EH (cell line): ENCODE measurements at places on chromosomes 1 and 21.

GRCh38 chr1:14321422-14321821 lies 277.1 kb upstream of the KAZN start:
- DNase-seq = no peak

- DNase-seq = no peak
Measured at GRCh38 chr1:95852483-95853070, 618.6 kb downstream of the RWDD3 start.

DNA sequence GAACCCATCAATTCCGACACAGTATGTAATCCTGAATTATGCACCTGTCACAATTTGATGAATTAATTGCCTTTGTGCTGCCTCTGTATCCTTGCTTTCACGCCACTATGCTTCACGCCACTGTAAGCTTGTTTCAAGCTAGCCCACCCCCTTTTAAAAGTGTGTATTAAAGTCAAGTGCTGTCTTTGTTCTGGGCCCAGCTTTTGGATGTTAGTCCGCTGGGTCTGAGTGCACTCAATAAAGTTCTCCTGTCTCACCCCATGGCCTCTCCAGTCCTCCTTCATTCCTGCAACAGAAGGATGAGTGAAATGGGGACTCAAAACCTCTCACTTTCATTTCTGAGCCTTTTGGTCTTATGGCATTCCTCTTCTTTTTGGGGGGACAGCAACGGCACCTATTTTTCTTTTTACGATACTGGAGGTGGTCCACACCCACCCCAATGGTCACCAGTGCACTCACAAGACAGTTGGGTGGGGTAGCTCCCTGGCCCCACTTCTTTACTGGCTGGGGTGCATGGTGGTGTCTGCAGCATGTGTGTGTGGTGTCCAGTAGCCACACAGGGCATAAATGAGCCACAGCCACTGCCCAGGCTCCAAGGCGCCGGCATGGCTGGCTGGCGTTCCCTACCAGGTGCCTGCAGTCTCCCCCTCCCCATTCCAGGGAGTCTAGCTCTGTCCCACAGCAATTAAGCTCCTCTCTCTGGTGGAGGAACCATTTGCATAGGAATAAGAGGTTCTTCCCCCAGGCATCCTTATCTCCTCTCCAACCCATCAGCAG lies 1.8 kb downstream of the THEM4 start:
- no peak for DNase-seq

DNA sequence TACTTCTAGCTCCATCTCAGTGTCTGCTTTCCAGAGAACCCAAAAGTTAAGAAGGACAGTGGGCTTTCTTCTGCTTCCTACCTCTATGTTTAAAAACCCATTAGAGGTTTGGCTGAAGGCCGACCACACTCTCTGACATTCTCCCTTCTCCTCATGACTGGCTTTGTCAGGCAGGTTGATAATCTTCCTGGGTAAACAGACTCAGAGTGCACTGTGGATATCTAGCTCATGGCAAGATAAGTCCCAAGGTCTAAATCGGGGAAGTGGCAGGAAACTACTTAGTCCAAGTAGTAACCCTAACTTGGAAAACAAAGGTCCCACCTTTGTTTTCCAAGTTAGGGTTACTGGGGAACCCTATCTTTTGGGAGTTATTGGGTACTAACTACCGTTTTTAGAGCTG lies 161.9 kb upstream of the SPAG17 start:
- DNase-seq = no peak

- peak; percentile 69 for DNase-seq
Measured at GRCh38 chr1:6497215-6497866, 5.9 kb upstream of the PLEKHG5 start.

DNA sequence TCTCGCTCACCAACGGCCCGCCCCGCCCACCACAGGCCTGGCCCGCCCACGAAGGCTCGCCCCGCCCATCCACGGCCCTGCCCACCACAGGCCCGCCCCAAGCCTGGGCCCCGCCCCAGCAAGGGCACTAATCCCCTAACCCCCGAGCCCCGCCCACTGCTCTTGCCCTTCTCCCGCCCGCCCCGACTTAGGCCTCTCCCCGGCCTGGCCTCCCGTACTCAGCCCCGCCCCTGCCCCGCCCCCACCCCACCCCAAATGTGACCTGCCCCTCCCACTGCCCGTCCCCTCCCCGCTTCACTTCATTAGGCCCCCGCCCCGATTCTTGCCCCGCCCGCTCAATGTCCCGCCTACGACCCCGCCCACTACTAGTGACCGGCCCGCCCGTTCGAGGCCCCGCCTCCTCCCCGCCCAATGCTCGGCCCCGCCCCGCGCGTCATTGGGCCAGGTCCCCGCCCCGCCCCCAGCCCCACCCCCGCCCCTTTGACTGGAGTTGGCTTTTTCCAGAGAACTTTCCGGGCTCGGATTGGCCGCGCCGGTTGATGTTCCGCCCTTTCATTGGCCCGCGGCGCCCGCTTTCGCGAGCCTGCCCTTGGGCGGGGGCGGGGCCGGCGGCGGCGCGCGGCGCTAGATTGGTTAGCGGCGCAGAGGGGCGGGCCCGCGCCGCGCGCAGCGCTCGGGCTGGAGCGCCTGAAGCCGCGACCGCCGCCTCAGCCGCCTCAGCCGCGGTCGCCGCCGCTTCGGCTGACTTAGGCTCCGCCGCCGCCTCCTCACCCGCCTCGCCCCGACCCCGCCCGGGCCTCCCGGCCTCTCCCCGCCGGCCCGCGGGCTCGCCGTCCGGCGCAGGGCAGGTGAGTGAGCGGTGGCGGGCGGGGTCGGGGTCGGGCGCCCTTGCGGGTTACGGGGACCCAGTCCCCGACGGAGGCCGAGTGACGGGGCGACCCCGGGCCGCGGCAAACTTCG lies at the start of gene PCBP3:
TSS of gene PCBP3 (plus strand) at position 705 of the 960 bp plus-strand sequence. CDS start 206,361 bp downstream, outside the sequence.
- peak; percentile 91 for DNase-seq

GRCh38 chr1:152013664-152014237 lies 20.1 kb upstream of the S100A10 start:
- peak; percentile 54 for DNase-seq

- peak; percentile 32 for DNase-seq
Measured at GRCh38 chr1:40625076-40625475, 40.4 kb downstream of the RIMS3 start.

DNA sequence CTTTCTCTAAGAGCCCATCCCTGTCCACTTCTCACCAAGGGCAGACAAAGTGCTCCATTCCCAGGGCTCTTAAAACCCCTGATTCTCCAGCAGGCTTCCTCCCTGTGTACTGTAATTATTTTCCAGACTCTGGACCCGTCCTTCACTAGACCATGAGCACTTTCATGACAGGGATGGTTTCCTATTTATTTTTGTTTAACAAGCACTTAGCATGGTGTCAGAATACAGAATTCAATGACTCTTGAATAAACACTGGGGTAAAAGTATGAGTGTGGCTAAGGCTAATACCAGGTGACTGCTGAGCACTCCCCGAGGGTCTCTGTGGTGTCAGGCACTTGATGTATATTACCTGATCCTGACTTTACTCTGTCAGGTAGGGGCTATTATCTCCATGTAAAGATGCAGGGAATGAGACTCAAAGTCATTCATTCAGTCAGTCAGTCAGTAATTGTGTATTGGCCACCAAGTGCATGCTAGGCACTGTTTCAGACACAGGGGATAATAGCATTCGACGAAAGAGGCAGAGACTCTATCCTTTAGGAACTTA lies 47.2 kb downstream of the C1orf21 start:
- DNase-seq = no peak

DNA sequence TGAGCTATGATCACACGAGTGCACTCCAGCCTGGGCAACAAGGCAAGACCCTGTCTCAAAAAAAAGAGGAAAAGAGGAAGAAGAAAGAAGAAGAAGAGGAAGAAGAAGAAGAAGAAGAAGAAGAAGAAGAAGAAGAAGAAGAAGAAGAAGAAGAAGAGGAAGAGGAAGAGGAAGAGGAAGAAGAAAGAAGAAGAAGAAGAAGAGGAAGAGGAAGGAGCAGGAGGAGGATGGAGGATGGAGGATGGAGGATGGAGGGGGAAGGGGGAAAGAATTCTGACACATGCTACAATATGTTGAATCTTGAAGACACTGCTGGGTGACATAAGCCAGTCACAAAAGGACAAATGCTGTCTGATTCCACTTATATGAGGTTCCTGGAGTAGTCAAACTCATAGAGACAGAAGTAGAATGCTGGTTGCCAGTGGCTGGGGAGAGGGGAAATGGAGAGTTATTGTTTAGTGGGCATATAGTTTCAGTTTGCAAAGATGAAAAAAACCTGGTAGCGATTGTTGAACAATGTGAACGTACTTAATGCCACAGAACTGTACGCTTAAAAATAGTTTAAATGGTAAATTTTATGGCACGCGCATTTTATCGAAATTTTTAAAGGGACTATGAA lies 47.3 kb upstream of the COA6 start:
- no peak for DNase-seq

DNA sequence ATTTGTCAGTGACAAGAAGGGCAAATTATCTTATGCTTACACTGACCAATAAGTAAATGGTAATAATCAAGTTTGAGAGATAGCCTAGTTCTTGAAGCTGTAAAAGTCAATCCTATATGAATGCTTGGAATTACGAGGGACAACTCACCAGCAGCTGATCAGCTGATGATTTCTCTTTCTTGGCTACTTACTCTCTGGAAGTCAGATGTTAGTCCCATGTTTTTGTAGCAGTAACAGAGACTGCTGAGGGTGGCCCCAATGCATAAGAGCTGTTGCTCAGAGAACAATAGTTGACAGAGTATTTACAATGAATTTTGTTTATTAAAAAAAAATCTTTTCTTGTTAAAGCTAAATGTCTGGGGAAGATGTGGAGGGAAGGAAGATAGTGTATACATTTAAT lies 39.3 kb downstream of the CD160 start:
- no peak for DNase-seq

GRCh38 chr1:45510036-45510971 lies 10.2 kb downstream of the MMACHC start:
- DNase-seq = no peak

DNA sequence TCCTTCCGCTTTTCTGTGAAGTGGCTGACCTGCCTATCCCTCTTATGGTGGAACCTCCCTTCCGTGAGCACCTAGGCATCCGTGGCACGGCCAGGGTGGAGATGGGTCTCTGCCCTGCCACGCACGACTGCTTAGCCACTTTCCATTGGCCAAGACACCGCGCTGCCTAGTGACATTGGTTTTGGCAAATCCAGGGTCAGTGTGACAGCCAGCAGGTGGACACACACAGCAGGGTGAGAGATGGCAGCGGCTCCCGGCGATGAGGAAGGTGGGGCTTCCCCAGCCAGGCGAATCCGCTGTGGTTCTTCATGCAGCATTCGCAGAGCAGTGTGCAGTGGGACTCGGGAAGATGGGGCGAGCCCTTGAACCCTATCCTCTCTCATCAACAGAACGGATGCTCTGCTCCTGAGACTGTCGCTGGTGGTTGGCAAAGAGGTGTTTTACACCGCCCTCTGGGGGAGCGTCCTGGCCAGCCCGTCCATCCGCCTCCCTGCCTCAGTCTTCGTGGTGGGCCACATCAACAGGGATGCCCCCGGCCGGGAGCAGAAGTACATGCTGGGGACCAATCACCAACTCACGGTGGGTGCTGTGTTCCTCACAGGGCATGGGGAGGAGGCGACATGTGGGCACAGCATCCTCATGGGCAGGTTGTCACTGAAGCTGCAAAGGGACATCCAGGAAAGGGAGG lies 51.8 kb downstream of the DOP1B start:
- DNase-seq = no peak

DNA sequence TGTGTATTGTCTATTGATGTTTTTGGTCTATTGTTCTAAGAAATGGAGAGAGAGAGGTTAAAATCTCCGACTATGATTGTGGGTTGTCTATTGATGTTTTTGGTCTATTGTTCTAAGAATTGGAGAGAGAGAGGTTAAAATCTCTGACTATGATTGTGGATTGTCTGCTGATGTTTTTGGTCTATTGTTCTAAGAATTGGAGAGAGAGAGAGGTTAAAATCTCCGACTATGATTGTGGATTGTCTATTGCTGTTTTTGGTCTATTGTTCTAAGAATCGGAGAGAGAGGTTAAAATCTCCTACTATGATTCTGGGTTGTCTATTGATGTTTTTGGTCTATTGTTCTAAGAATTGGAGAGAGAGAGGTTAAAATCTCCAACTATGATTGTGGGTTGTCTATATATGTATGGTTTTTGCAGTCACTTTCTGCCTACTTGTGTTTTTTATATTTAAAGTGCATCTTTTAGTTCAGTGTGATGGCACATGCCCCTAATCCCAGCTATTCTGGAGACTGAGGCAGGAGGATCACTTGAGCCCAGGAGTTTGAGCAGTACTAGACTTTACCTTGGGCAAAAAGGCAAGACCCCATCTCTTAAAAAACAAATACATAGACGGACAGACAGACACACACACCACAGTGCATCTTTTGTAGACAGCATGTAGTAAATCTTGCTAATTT lies 16.2 kb downstream of the C1orf159 start:
- no peak for DNase-seq

- DNase-seq = no peak
Measured at GRCh38 chr1:205709640-205710039, 29.3 kb upstream of the SLC45A3 start.

DNA sequence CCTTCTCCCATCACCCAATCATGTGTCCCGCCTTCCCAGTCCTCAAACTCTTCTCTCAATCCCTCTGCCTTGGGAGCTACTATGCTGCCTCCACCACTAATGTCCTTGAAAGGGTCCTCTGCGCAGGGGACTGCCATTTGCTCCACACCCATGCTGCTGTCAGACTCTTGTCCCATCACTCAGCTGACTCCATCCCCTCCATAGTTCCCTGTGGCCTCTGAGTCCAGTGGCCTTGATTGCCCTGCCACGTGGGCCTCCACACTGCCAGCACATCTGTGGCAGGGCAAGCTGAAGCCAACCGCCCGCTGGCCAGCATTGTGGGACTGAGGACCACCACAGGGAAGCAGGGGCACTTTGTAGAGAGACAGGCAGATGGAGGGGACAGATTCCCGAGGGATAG lies 1.3 kb upstream of the TNNT2 start:
- DNase-seq = no peak

- peak; percentile 100 for DNase-seq
Measured at GRCh38 chr1:1264868-1265272, 8.8 kb downstream of the UBE2J2 start.

- DNase-seq = no peak
Measured at GRCh38 chr21:44083631-44084291, 23.4 kb upstream of the PWP2 start.

DNA sequence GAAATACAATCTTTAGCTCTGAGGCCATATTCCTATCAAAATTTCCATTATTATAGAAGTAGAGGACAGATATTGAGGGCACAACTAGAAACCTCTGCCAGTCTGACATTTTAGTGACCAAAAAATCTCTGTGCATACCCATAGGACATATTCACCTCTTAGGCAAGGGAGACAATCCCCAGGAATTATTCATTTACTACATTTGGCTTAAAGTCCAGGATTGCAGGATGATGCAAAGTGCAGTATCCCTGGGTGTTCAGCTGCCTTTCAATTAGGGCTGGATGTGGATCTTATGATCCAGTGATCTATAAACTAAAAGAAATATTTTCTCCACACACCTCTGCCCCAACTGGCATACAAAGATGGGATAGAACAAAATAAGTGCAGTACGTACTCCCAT lies 50.9 kb downstream of the PTGS2 start:
- peak; percentile 6 for DNase-seq

- DNase-seq = peak; percentile 46
Measured at GRCh38 chr1:157878059-157878458, 36.5 kb upstream of the CD5L start.
